Sigmoid colon (tissue), 7 donors: ENCODE measurements at places on chromosomes 3 and 15. TPM values are rescaled to one million over a fixed set of nuclear protein-coding genes. Genes with fewer than 3 reads are reported as not detected.

- H3K4me3 ChIP-seq: no peak overlapping the region
- no peaks in the 10 kb centered on the region for H3K36me3 ChIP-seq
- H3K27me3 ChIP-seq: no peaks in the 10 kb centered on the region
- no peak for DNase-seq
- H3K4me1 ChIP-seq: peaks cover 14% of the 10 kb centered on the region
Measured at GRCh38 chr3:175865724-175866123, 1006.6 kb downstream of the NAALADL2 start.

DNA sequence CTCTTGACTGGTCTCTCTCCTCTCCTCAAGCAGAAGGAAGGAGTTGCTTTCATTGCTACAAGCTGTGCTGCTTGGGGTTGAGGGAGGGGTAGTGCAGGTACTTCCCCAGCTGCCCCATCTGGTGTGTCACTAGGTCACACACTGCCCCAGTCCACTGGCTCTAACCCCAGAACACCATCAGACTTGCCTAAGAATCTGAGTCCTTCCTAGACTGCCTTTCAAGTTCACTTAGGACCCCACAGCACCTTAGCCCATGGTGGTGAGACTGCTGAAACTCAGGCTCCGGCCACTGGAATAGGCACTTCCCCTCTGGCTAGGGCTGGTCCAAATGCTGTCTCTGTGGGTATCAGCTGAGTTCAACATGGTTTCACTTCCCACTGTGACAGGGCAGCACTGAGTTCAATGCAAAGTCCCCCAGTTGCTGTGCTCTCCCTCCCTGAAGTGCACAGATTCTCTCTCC, 279.7 kb upstream of the GOLGA6L4 start:
- peaks cover 5% of the 10 kb centered on the region for H3K36me3 ChIP-seq
- H3K4me3 ChIP-seq: no peak overlapping the region
- peaks cover 15% of the 10 kb centered on the region for H3K4me1 ChIP-seq
- no peak for DNase-seq
- H3K27ac ChIP-seq: peak overlapping the region; percentile 58

DNA sequence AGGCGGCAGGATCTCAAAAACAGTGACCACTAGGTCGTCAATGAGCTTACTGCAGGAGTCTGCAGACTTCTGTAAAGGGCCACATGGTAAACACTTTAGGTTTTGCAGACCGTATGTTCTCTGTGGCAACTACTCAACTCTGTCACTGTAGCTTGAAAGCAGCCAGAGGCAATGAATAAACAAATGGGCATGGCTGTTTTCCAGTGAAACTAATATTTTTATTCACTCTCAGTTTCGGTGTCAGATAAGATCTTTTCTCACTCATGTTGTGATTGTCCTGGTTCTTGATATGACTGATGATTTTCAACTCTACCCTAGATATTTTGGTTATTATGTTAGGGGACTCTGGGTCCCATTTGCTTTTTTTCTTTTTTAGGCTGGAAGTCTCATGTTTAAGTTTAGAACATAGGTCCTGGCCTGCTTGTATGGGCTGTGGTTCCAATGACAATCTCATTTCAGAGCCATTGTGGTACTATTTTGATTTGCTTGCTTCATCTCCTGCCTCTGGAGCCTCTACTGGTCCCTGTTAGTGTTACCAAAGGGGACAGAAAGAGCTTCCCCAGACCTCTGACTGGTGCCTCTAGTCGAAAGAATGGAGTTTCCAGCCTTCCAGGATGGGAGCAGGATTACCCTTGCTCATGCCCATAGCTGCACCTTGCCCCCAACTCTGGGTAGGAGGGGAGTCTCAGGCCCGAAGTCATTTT, 222.0 kb downstream of the STT3B start:
- H3K27me3 ChIP-seq: no peaks in the 10 kb centered on the region
- no peak for DNase-seq
- H3K4me1 ChIP-seq: no peaks in the 10 kb centered on the region

GRCh38 chr15:28892789-28893610, 7.2 kb downstream of the APBA2 start:
- no peaks in the 10 kb centered on the region for H3K36me3 ChIP-seq
- no peaks in the 10 kb centered on the region for H3K4me1 ChIP-seq
- DNase-seq: no peak
- no peaks in the 10 kb centered on the region for H3K27me3 ChIP-seq
- no peak overlapping the region for H3K4me3 ChIP-seq
- no peak overlapping the region for H3K27ac ChIP-seq

DNA sequence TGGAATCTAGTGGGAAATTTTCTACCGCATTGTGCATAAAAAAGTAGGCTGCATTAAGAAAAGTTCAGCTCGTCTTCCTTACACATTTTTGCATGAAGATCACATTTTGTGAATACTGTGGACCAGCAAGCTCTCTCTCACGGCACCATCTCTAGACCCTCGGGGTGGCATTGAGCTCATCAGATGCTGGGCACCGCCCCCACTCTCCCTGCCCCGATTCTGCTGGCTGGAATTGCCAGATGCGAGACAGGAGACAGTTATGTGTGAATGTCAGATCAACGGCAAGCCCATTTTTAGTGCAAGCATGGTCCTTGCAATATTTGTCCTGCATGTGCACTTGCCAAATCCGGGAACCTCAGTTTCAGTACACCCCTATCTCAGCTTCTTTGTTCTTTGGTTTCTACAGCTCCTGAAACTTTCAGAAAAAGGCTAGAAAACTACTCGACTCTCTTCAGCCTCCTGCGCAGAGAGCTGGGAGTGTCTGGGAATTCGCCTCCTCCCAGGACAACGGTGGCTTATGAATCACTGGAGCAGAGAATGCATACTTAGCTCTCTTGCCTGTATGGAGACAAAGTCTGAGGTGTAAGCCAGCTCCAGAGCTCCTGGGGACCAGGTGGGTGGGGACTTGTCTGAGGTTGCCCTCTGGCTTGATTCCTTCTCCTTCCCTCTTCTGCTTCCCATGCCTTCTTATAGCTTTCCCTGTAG, 285.2 kb upstream of the ATP10A start:
- no peak overlapping the region for H3K4me3 ChIP-seq
- no peaks in the 10 kb centered on the region for H3K4me1 ChIP-seq
- H3K36me3 ChIP-seq: no peaks in the 10 kb centered on the region
- H3K27me3 ChIP-seq: no peaks in the 10 kb centered on the region
- DNase-seq: no peak

GRCh38 chr15:80898040-80898439, 91.6 kb downstream of the MESD start:
- H3K27ac ChIP-seq: no peak overlapping the region
- no peak overlapping the region for H3K4me3 ChIP-seq

GRCh38 chr3:108820586-108820985, 2.0 kb upstream of the TRAT1 start:
- no peak overlapping the region for H3K4me3 ChIP-seq
- no peaks in the 10 kb centered on the region for H3K4me1 ChIP-seq
- DNase-seq: no peak
- no peak overlapping the region for H3K27ac ChIP-seq
- H3K36me3 ChIP-seq: no peaks in the 10 kb centered on the region

GRCh38 chr3:179446501-179446900, 4.8 kb downstream of the GNB4 start:
- no peaks in the 10 kb centered on the region for H3K36me3 ChIP-seq
- DNase-seq: no peak
- peaks cover 32% of the 10 kb centered on the region for H3K4me1 ChIP-seq
- H3K27ac ChIP-seq: no peak overlapping the region
- H3K27me3 ChIP-seq: no peaks in the 10 kb centered on the region

DNA sequence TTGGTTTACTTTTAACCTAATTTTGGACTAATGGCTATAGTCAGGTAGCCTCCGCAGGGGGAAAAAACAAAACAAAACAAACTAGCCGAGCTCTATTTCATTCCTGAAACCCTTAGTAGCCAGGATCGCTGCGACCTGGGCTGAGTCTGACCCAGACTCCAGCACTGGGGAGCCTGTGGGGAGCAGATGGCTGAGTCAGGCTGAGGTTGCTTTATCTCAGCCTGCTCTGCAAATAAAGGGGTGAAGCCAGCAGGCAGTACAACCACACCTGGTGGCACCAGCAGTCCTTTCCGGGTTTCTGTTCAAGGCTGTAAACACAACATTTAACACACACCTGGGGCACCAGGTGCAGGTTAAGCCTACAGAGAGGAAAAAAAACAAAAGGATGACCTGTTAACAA, 27.3 kb downstream of the ABHD2 start:
- DNase-seq: no peak
- H3K4me3 ChIP-seq: no peak overlapping the region
- H3K36me3 ChIP-seq: peaks cover 14% of the 10 kb centered on the region
- H3K27ac ChIP-seq: peak overlapping the region; percentile 34

- H3K27me3 ChIP-seq: no peaks in the 10 kb centered on the region
- no peak overlapping the region for H3K27ac ChIP-seq
- H3K4me3 ChIP-seq: no peak overlapping the region
- no peak for DNase-seq
- H3K4me1 ChIP-seq: no peaks in the 10 kb centered on the region
Measured at GRCh38 chr3:156230278-156230900, 110.0 kb downstream of the KCNAB1 start.

DNA sequence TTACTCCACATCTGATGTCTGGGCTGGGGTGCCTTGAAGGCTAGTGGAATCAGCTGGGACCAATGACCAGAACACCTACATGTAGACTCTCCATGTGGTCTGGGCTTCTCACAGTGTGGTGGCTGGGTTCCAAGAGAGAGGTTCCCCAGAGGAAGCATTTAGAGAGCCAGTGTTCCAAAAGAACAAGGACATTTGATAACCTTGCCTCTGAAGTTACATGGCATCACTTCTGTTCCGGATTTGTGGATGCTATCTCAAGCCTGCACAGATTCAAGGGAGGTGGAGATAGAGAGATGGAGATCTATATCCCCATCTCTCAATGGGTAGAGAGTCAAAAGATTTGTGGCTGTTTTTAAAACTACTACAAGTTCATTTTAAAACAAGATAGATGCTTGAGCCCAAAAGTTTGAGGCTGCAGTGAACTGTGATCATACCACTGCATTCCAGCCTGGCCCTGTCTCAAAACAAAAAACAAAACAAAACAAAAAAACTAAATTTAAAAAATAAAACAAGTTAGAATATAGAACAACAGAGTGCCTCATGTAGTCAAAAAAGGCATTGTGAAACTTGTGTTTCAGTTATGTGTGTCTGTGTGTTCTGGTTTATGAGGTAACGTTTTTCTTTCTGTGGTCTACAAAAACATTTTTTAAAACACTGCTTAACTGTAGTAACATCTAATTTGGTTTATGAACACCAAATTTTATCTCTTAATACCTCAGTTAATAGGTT, 44.8 kb downstream of the PDE8A start:
- H3K27ac ChIP-seq: peak overlapping the region; percentile 1
- peaks cover 42% of the 10 kb centered on the region for H3K4me1 ChIP-seq
- no peaks in the 10 kb centered on the region for H3K36me3 ChIP-seq

DNA sequence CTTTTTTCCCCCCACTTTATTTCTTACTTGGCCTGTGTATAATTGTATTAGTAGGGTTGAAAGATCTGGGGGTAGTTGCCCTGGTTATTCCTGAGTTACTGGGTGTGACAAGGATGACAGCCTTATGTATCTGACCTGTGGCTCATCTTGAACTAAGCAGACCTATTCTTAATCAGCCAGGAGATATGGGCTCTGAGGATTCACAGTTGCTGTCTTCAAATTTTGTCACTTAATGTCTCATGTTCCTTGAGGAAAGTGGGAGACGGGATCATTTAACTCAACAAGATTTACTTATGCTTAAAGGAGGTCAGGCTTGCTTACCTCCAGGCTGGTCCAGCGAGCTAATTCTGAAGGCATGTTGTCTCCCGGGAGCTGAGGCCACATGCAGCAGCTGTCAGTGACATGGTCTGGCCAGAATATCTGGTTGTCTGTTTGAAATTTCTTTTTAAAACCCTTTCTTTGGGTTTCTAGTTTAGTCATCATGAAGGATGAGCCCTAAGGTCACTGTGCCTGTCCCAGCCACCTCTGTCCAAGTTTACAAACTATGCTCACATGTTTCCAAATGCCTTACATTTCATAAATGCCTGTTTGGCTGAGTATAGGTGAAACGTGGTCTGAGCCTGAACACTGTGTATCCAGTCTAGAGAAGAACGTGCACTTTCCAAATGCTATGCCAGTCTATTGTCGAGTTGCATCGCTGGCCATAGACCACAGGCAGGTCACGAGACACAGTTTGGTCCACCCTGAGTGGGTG, 26.8 kb downstream of the LRTM1 start:
- no peaks in the 10 kb centered on the region for H3K27me3 ChIP-seq
- no peak for DNase-seq
- peak overlapping the region; percentile 84 for H3K27ac ChIP-seq
- H3K4me1 ChIP-seq: no peaks in the 10 kb centered on the region

DNA sequence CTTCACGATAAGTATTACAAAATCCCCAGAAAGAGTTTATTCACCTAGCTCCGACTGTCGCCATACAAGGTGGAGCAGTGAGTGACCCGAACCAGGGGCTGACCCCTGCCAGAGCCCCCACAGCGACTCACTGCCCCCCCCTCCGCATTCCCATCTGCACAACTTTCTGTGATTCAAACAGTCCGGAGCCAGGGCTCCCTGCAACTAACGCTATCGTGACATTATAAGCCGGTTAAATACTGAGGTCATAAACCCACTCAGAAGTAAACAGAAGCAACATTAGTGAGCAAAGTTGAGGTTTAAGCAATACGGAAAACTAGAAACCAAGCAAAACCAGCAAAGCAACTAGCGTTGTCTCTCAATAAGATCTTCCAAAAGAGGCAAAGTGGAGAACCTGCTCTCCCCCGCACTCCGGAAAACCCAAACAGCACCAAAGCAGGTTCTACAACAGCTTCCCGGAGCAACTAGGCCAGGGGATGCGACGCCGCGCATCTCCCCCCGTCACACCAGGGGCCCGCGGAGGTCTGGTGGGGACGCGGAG, 642 bp downstream of the SCAP start:
- H3K27me3 ChIP-seq: no peaks in the 10 kb centered on the region
- peak overlapping the region; percentile 84 for H3K27ac ChIP-seq
- no peaks in the 10 kb centered on the region for H3K4me1 ChIP-seq
- no peaks in the 10 kb centered on the region for H3K36me3 ChIP-seq

DNA sequence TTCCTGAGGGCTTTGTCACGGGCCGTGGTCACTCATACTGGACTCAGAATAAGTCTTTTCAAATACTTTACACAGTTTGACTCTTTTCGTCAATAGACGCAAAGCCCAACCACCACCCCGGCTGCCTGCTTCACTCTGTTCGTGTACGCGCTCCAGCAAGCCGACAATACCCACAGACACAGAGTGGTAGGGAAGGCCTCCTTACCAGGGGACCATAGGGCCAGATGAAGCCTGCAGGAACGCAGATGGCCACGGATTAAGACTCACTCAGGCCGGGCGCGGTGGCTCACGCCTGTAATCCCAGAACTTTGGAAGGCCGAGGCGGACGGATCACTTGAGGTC, 29.7 kb downstream of the EFCAB12 start:
- DNase-seq: no peak
- H3K36me3 ChIP-seq: no peaks in the 10 kb centered on the region
- peak overlapping the region; percentile 87 for H3K27ac ChIP-seq
- no peaks in the 10 kb centered on the region for H3K27me3 ChIP-seq
- peaks cover 22% of the 10 kb centered on the region for H3K4me1 ChIP-seq
- H3K4me3 ChIP-seq: peak overlapping the region; percentile 75

- peaks cover 11% of the 10 kb centered on the region for H3K4me1 ChIP-seq
- no peaks in the 10 kb centered on the region for H3K27me3 ChIP-seq
- no peak overlapping the region for H3K4me3 ChIP-seq
Measured at GRCh38 chr3:152192050-152192449, 76.7 kb upstream of the MBNL1 start.

GRCh38 chr3:133955892-133956291, 60.2 kb upstream of the RAB6B start:
- no peak overlapping the region for H3K4me3 ChIP-seq
- no peaks in the 10 kb centered on the region for H3K36me3 ChIP-seq
- no peak for DNase-seq
- no peaks in the 10 kb centered on the region for H3K4me1 ChIP-seq
- no peak overlapping the region for H3K27ac ChIP-seq
- H3K27me3 ChIP-seq: no peaks in the 10 kb centered on the region

GRCh38 chr3:106299300-106300098, 430.7 kb upstream of the CBLB start:
- H3K4me1 ChIP-seq: no peaks in the 10 kb centered on the region
- H3K36me3 ChIP-seq: no peaks in the 10 kb centered on the region

PRC1 gene
- total RNA-seq: 1.8 TPM

PTX3 gene
- 0.83 TPM for total RNA-seq
